ENCODE measurements at places on chromosomes 2 and 18. TPM values are rescaled to one million over a fixed set of nuclear protein-coding genes. Genes with fewer than 3 reads are reported as not detected.

DNA sequence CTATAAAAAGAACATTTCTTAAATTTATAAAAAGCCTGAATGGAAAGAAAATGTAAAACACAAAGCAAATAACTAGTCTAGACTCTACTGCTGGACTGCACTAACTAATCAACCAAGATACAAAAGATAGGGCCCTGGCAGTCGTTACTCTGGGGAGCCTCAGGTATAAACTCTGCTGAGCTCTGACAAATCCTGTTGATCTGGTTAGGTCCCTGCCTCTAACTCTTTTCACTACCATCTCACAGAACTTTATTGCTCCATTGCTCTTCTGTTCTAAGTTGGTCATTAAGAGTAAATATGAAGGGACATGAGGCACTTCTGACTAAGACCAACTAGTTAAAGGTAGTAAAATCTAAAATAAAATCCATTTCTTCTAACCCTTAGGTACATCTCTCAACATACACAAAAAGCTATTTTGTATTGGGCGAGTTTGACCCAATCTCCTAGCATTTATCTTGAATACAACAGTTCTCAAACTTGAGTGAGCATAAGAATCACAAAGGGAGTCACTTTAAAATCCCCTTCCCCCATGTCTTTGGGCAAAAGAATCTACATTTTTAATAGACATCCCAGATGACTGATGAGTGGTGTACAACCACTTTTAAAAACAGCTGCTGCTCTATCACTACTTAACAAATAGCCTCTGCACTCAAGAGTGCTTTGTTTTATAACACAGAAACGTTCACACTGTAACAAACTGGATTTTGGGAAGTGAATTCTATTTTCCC lies 2.5 kb downstream of the CHN1 start:
- no peak for DNase-seq
- H3K27ac ChIP-seq = no peak overlapping the region

DNA sequence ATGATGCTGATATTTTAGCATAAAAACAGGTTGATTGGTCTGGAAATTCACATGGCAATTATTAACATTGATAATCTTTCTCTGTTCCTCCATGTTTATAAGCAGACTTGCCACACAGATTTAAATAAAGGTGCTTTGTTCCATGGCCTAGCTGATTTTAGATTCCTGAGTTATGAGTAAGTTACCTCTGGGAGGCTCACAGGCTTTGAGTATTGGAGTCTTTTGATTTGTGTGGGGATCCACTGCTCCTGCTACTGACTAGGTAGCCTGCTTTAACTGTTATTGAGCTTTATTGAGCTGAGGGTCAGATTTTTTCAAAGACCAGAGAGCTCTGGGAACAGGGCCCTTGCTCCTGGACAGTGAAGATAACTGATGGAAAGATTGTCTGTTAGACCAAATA lies 166.1 kb downstream of the ANKRD30B start:
- no peak overlapping the region for H3K27ac ChIP-seq
- no peaks in the 10 kb centered on the region for H3K27me3 ChIP-seq
- no peak overlapping the region for H3K4me3 ChIP-seq
- DNase-seq = no peak
- H3K36me3 ChIP-seq = no peaks in the 10 kb centered on the region
- no peaks in the 10 kb centered on the region for H3K4me1 ChIP-seq

The ABCG5 gene
- polyA plus RNA-seq = not detected

The PLA2R1 gene
- polyA plus RNA-seq = 13.2 TPM

The ARL6IP6 gene
- 52.5 TPM for polyA plus RNA-seq

GRCh38 chr18:33605250-33605649 lies 27.2 kb downstream of the ASXL3 start:
- no peaks in the 10 kb centered on the region for H3K36me3 ChIP-seq
- no peaks in the 10 kb centered on the region for H3K27me3 ChIP-seq
- H3K27ac ChIP-seq = no peak overlapping the region
- no peaks in the 10 kb centered on the region for H3K4me1 ChIP-seq
- DNase-seq = no peak
- H3K4me3 ChIP-seq = no peak overlapping the region

- H3K36me3 ChIP-seq = no peaks in the 10 kb centered on the region
- H3K27ac ChIP-seq = no peak overlapping the region
- no peak for DNase-seq
- H3K4me3 ChIP-seq = no peak overlapping the region
- H3K27me3 ChIP-seq = no peaks in the 10 kb centered on the region
Observed at GRCh38 chr2:124698979-124699565, 674.0 kb downstream of the CNTNAP5 start.

DNA sequence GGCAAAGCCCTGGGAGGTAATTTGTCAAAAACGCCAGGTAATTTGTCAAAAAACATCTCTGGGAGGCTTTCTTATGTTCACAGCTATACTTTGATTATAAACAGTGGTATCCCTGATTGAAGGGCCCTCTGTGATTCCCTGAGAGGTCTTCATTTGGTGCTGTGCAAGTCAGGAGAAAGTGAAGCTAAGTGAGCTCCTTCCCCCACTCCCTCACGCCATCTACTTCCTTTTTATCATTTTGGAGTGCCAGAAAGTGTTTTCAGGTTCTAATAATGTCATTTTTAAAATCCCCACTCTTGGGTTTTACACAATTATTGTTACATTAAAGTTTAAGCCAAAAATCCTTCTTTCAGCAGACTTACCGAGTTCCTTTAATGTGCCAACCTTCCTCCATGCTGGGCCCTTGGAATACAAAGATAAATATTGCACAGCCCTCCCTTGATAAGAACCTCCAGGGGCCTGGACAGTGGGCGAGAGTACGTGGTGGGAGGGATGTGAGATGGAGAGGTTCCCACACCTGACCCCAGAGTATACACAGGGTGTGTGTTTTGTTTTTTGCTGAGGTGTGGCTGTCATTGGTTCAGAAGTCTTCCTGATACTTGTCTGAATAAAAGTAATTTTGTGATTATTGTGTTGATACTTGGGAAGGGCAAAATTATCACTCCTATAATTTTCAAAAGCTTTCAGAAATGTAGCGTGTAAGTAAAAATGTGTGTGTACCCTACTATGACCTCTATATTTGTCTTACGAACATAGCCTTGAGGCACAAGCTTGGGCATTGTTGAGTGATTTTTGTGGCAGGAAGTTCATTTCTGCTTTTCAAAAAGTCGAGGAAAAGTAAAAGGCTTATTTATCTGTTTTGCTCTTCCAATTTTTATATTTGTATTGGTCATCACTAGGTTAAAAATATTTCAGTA lies 8.2 kb downstream of the MAPRE2 start:
- no peaks in the 10 kb centered on the region for H3K27me3 ChIP-seq
- no peak overlapping the region for H3K4me3 ChIP-seq
- no peak for DNase-seq
- no peak overlapping the region for H3K27ac ChIP-seq
- no peaks in the 10 kb centered on the region for H3K36me3 ChIP-seq

DNA sequence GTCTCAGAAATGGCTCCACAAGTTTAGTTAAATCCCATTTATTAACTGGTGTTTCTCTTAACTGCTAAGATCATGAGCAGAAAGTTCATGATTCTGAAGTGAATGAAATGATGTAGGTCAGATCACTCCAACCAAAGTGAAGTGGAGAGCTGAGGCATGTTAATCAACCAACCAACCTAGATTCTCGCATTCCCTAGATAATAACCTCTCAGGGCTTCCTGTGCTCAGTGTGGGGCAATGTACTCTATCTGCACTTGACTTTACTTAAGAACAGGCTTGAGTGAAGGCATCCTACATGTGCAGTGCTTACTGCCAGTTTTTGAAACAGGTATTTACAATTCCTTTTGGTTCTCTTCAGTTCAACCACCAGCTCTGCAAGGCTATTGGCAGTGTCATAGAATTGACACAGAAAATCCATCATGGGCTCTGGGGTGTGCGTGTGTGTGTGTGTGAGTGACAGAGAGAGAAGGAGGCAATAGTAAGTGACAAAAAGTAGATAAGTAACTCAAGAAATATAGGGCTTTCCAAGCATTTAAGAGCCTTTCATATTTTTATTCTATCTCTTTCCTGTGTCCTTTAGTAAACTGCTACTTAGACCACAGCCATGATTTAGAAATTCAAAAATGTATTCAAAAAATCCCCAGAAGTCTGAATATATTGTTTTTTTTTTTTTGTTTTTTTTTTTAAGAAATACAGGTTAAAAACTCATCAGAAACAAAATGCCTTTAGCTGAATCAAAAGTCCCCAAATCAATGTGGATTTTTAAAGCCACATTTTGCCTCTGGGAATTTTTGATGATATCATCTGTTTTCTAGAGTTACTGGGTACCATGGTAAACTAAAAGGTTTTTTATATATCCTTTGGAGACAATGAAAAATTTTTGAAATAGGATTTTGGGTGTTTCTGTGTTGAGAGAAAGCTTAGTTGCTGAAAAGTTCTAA lies 28.6 kb downstream of the DOCK10 start:
- no peaks in the 10 kb centered on the region for H3K36me3 ChIP-seq
- no peak overlapping the region for H3K27ac ChIP-seq
- peaks cover 26% of the 10 kb centered on the region for H3K4me1 ChIP-seq
- DNase-seq = no peak
- no peak overlapping the region for H3K4me3 ChIP-seq

The STARD6 gene
- polyA plus RNA-seq = not detected

DNA sequence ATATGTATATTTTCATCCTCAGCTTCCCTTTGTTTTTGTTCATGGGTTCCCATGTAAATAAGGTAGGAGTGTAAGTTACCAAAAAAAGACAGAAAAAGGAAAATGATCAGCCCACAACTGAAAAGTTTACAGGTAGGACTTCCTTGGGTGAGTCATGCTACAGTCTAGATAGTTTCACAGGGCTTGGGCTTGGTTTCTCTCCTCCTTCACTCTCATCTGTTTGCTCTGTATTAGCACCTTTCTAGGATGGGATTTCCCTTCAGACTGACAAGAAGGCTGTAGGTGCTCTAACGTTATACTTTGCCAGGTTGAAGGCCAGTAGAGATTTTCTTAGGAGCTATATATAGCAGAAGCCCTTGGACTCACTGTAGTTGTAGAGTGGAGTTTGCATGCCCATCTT lies 57.9 kb downstream of the FAM171B start:
- no peak for DNase-seq
- H3K4me3 ChIP-seq = no peak overlapping the region
- no peaks in the 10 kb centered on the region for H3K36me3 ChIP-seq
- H3K4me1 ChIP-seq = no peaks in the 10 kb centered on the region
- H3K27me3 ChIP-seq = no peaks in the 10 kb centered on the region

DNA sequence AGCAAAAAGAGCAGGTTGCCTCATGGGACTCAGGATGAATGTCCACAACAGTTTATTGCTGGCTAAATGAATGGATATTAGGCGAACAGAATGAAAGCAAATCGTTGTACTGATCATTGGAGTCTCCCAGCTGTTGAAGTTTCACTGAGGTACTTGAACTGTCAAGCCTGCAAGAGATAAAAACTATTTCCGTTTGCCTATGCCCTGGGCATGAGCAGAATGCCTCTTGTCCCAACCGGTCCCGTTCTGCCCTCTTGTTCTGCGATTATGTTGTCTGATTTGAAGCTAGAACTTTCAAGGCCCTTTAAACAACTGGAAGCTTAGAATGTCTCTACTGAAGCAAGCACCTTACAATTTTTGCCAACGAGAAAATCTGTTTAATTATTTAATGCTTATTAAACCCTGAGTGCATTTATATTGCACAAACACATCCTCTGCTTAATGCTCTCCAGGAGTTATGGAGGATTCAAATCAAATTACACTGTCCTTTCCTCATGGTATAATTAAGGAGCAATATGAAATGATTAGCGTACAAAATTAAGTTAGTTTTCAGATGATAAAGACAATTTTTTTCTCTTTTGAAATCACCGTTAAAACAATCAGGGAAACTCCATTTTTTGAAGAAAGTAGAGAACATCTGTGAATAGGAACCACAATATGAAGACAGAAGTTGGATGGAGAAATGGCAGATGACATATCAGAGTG lies 17.7 kb downstream of the QPCT start:
- H3K4me1 ChIP-seq = peaks cover 17% of the 10 kb centered on the region
- peak overlapping the region; percentile 4 for H3K27ac ChIP-seq
- no peaks in the 10 kb centered on the region for H3K36me3 ChIP-seq

DNA sequence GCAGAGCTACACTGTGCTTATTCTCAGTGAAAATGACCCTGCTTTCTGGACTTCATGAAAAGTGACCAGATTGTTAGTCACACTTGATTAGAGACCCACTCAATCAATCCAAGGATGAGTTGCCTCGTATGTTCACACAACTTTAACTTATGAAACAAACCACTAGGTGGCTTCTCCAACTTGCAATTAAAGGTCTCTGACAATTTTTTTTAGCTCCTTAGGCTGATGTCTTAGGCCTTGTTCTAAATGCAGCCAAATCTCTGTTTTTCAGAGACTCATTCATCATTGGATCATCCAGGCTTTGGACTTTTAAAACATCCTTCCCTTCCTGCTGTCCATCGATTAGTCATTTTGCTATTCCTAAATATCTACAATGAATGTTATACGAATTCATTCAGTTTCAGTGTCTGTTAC lies 63.4 kb downstream of the MREG start:
- H3K27ac ChIP-seq = no peak overlapping the region
- no peaks in the 10 kb centered on the region for H3K4me1 ChIP-seq
- no peak for DNase-seq
- no peaks in the 10 kb centered on the region for H3K27me3 ChIP-seq

The MAP3K19 gene
- polyA plus RNA-seq = not detected

- H3K36me3 ChIP-seq = peaks cover 12% of the 10 kb centered on the region
- H3K27me3 ChIP-seq = no peaks in the 10 kb centered on the region
- no peak for DNase-seq
- no peak overlapping the region for H3K4me3 ChIP-seq
- H3K27ac ChIP-seq = no peak overlapping the region
Observed at GRCh38 chr2:207733597-207734240, 22.3 kb downstream of the CCNYL1 start.

The RGPD4 gene
- 0.03 TPM for polyA plus RNA-seq

DNA sequence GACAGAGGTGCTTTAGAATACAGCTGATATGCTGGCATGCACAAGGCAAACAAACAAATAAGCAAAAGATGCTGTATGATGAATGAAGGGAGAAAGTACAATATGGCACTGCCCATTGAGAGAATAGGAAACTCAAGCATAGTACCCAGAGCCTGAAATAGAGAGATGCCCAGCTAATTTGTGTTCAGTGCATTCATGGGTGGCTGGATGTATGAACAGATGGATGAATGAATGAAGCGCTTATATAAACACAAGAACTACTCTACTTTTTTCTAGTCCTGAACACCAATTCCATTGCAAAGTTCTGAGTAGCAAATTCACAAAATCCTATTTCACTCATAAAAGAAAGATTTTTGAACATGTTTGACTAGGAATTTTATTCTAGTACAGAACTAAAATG lies 756.3 kb downstream of the SATB2 start:
- DNase-seq = no peak
- H3K27ac ChIP-seq = no peak overlapping the region
- no peaks in the 10 kb centered on the region for H3K4me1 ChIP-seq
- H3K4me3 ChIP-seq = no peak overlapping the region

DNA sequence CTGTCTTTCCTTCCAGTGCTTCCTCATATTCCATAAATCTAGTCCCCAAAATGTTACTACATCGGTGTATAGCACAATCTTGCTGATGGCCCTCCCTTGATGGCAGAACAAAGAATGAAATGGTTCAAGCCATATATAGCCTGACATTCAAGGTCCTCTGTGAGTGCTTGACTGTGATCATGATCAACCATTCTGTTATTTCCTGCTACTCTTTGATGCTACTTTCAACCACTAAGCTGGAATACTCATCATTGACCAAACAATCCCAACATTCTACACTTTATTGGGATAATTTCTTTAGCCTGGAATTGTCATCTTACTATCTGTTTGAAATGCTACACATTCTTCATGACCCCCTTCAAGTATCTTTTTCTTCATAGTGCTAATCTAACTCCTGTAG lies 633.9 kb downstream of the PLCL1 start:
- peaks cover 32% of the 10 kb centered on the region for H3K4me1 ChIP-seq
- no peak for DNase-seq
- H3K27me3 ChIP-seq = no peaks in the 10 kb centered on the region
- H3K36me3 ChIP-seq = no peaks in the 10 kb centered on the region
- H3K4me3 ChIP-seq = no peak overlapping the region

Data from keratinocyte (primary cell).